ENCODE measurements at places on chromosomes 4 and X.

GRCh38 chr4:139686130-139686529, 20.5 kb downstream of the MGST2 start:
- no peak for DNase-seq

GRCh38 chr4:33316033-33316432, 2595.9 kb downstream of the PCDH7 start:
- DNase-seq = no peak

GRCh38 chrX:40068048-40068447, 29.7 kb downstream of the BCOR start:
- DNase-seq = peak; percentile 16

DNA sequence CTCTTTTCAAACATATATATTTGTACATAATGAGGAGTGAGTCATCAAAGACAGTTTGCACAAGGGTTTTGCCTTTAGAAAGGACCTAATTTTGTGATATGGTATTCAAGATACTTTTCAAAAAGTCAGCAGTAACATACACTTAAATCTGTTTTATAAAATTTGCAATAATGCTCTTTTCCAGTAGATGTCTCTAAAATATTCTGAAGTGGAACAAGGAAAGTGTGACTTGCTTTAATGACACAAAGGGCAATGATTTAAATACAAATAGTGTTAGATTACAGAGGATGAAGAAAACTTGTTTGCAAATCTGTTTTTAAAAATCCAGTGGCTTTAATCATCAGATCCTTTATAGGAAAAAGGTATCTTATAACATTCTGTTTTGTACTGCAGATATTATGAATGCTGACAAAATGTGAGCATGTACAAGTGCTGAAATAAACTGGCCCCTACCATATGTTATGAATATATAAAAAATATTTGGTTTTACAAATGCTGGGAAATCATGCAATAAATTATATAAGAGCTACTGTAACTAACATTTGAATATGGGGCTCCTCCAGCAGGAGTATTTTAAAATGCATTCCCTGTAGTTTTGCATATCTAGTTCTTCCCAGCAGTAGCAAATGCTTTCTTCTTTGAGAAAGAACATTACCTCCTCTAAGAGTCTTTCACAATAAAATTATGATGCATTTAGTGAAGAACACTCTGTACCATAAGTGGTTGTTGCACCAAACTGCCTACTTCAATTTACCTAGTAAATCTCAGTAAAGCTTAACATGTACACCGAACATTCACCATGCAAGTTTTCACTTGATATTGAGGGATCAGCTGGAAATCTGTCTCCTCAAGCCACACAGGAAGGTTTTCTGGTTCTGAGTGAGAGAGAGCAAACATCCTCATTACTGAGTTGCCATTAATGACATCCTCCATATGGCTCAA, 20.2 kb downstream of the MMRN1 start:
- no peak for DNase-seq

- DNase-seq = no peak
Observed at GRCh38 chr4:179738822-179739221, 2296.6 kb upstream of the AGA start.

DNA sequence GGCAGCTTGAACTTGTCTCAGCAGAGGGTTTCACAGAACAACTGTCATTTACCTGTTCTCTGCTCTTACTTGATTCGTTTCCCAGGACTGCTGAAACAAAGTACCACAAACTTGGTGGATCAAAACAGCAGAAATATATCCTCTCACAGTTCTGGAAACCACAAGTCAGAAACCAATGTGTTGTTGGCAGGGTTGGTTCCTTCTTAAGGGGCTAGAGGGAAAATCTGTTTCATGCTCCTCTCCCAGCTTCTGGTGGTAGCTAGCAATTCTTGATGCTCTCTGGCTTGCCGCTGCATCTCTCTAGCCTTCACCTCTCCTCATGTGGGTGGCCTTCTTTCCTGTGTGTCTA, 4.7 kb downstream of the TLR8 start:
- no peak for DNase-seq

GRCh38 chr4:119659576-119659975, 31.0 kb upstream of the PDE5A start:
- DNase-seq = no peak

DNA sequence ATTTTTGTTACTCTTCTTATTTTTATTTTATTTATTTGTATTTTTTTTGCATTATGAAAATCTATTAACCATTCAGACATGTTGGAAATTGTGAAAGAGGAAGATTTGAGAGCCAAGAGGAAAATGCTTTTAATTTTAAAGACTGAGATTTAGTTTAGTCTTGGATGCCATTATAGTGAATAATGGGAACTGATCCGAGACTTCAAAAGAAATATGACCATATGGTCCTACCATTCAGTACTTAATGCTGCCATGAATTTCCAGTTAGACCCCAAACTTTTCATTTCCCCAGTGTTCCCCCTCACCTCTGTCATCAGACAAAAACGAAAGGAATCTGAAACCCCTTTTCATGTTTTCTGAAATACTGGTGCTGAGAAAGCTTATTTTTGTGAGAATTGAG, 95.5 kb downstream of the TENM3 start:
- DNase-seq = no peak

GRCh38 chrX:39985071-39985470, 112.7 kb downstream of the BCOR start:
- DNase-seq = no peak

DNA sequence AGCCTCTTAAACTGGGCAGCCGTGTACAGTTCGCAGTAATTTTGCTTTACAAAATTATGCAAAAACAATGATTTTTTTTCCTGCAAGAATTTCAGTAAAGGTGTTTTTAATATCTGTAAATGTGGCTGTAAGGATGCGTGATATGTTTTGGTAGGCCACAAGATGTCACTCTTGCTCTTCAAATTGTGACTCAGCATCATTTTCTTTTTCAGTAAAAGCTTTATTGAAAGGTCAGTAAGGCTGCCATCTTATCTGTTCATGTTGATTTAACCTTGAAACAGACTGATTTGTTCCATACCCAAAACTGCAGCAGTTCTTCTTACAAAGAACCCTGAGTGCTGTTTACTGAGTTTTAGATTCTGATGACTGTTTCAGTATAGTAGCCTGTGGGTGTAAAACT, 39.9 kb downstream of the TXLNG start:
- DNase-seq = peak; percentile 50

- DNase-seq = no peak
Observed at GRCh38 chr4:106496061-106496460, 127.5 kb upstream of the GIMD1 start.
